ENCODE measurements at places on chromosomes 12 and 14.

GRCh38 chr12:110104188-110105094 lies 19.7 kb upstream of the IFT81 start:
- no peak for DNase-seq

DNA sequence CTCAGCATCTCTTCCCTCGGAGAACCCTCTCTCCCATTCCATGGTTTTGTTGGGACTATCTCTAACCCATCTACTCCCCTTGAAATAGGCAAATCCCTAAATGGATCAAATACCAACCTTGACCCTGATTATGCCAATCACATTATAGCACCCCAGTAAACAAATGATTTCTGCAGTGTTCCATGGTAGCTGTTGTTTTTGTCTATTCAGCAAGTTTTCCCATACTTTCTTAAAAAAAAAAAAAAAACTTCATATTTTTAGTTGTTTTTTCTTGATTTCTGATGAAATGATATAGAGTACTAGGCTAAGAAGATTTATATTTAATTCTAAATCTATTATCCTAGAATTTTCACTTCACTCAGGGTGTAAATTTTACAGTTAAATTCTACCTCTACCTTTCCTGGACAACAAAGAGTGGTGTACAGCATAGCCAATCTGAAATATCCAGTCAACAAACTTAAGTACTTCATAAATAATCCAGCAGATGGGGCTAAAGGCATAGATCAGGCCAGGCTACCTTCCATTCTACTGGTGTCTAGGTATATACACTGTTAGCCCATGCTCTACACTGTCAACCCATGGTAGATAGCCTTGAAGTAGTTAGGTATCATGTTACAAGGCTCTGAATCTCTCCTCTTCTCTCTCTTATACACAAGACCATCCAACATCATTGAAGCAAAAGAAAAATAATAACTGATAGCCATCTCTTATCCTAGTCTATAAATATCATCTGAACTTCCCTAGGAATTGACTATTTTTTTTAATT lies 82.2 kb downstream of the PLEKHG7 start:
- DNase-seq: peak; percentile 66

DNA sequence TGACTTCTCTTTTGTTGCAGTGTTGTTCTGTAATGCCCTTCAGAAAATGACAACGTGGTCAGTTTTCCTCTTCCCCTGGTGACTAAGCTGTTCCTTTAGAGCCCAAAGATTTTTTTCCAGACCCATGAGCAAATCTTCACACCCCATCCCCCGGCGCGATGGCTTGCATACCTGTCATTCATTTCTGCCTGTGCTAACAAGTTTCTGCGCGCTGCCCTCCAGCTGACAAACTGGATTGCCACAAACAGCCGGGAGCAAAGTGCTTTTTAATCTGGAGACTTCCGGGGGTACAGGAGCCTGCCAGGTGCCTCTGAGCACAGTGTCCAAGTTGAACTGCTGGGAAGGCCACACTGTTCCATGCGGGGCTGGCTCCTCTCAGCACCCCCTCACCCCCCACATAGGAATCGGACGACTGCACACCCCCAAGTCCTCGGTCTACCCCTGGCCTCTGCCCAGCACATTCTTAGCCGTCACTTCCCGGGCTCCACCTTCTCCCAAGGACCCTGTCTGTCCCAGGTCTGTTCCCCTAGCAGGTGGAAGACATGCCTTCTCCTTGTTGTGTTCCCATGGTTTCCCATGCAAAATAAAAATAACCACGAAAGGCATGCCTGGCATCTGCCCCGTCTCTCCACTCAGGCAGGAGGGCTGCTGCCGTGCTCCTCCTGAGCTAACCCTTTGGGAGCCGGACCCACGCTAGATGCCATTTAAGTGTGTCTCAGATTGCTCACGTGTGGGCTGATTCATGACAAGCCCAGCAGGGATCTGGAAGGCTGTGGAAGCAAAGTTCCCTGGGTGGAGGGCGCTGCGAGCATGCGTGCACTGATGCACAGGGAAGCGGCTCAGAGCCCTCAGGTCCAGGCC lies 14.1 kb downstream of the RILPL1 start:
- peak; percentile 84 for DNase-seq

DNA sequence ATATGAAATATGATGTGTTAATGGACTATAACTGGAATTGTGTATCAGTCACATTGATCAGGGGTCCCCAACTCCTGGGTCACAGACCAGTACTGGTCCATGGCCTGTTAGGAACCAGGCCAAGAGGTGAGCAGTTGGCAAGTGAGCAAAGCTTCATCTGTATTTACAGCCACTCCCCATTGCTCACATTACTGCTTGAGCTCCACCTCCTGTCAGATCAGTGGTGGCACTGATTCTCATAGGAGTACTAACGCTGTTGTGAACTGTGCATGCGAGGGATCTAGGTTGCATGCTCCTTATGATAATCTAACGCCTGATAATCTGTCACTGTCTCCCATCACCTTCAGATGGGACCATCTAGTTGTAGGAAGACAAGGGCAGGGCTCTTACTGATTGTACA lies 72.3 kb downstream of the CDK17 start:
- DNase-seq: no peak
